ENCODE measurements at places on chromosomes 5 and 9.

DNA sequence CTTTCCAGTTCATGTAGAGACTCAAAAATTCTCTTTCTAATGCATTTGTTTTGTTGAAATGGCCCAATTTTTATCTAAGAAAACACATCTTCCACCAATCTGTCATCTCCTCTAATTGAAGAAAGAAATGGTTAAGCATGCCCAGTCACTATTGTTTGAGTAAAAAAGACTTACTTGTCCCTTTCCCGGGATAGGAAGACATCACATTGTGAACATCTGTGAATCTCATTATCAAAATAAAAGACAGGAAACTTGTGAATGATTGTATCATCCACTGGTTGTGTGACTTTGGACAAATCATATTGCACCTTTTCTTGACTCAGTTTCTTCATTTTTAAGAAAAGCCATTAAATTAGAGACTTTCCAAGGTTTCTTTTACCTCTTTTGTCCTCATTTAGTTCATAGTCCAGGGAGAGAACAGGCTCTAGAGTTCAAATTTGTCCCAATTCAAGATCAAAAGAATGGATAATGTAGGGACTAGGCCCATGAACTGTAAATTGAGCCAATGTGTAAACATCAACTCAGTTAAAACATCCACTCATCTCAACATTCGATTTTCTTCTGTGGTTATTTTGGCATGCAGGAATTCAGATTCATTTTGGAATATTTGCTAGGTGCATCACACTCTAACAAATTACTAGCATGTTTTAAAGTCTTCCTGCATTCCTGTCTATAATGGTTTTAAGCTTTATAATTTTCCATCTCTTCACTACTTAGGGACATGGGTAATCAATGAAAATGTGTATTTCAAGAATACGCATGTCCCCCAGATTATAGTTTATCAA, 838.0 kb upstream of the WWC1 start:
- no peaks in the 10 kb centered on the region for H3K36me3 ChIP-seq
- H3K27me3 ChIP-seq = no peaks in the 10 kb centered on the region
- H3K4me3 ChIP-seq = no peak overlapping the region
- H3K4me1 ChIP-seq = no peaks in the 10 kb centered on the region

DNA sequence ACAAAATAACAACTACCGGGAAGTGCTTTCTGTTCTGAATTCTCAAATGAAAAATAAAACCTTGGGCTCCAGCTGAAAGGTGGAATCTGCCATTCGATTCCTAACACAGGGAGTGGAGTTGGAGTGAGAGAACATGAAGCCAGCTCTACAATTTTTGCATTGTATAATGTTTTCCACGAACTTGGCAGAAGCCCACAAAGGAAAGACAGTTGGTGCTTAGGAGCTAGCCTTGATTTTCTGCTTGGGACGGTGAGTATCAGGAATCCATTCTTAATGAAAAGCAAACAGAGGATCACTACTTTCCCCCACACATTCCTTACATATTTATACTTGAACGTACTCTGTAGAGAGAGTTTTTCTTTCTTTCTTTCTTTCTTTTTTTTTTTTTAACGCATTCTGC, 74.2 kb upstream of the FBXL7 start:
- no peaks in the 10 kb centered on the region for H3K36me3 ChIP-seq
- no peak for DNase-seq
- H3K27me3 ChIP-seq = no peaks in the 10 kb centered on the region
- H3K4me1 ChIP-seq = no peaks in the 10 kb centered on the region

DNA sequence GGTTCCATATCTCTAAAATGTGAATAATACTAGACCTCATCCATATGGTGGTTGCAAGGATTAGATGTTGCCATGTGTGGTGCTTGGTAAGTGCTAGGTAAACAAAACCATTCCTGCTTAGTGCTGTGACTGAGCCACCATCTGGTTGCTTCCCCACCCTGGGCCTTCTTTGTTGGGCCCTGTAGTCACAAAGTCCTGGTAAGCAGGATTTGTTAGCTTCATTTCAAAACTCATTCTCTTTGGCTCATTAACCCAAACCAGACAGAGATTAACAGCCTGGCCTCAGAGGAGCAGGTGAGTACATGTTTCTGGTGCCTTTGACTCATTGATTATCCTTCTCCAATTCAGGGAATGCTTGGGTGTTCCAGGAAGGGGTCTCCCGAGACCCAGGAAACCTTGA, 240.2 kb downstream of the ARHGAP26 start:
- DNase-seq = no peak
- no peaks in the 10 kb centered on the region for H3K36me3 ChIP-seq
- no peaks in the 10 kb centered on the region for H3K27me3 ChIP-seq
- no peak overlapping the region for H3K4me3 ChIP-seq
- H3K27ac ChIP-seq = peak overlapping the region; percentile 91

GRCh38 chr9:106731910-106732309, 131.1 kb upstream of the ZNF462 start:
- no peaks in the 10 kb centered on the region for H3K36me3 ChIP-seq
- H3K27me3 ChIP-seq = no peaks in the 10 kb centered on the region
- no peak for DNase-seq

- H3K27me3 ChIP-seq = no peaks in the 10 kb centered on the region
- no peak overlapping the region for H3K27ac ChIP-seq
- H3K4me1 ChIP-seq = peaks cover 10% of the 10 kb centered on the region
- peaks cover 4% of the 10 kb centered on the region for H3K36me3 ChIP-seq
- H3K4me3 ChIP-seq = no peak overlapping the region
Measured at GRCh38 chr9:123894822-123895221, 35.1 kb downstream of the DENND1A start.

DNA sequence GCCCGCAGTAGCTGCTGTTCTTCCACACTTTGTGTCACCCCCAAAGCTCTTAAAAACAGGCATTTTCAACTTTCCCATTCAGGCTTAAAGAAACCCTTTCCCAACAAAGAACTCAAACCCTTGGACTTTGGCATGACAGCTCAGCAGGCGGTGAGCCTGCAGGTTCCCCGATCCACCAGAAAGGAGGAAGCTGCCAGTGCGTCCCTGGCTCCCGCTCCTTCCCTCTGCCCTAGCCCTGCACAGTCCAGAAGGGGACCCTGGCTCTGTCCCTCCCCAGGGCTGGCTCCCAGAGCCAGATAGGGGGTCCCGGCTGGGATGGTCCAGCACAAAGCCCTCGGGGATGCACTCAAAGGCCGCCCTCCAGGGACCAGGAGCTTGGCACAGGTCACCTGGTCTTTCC, 9.6 kb downstream of the SLC9A3 start:
- peaks cover 11% of the 10 kb centered on the region for H3K27me3 ChIP-seq
- no peak for DNase-seq
- no peak overlapping the region for H3K4me3 ChIP-seq
- H3K27ac ChIP-seq = no peak overlapping the region
- peaks cover 3% of the 10 kb centered on the region for H3K36me3 ChIP-seq

- peak; percentile 48 for DNase-seq
- peak overlapping the region; percentile 70 for H3K4me3 ChIP-seq
- H3K27ac ChIP-seq = peak overlapping the region; percentile 96
Measured at GRCh38 chr9:98074115-98074990, 17.8 kb downstream of the NANS start.

DNA sequence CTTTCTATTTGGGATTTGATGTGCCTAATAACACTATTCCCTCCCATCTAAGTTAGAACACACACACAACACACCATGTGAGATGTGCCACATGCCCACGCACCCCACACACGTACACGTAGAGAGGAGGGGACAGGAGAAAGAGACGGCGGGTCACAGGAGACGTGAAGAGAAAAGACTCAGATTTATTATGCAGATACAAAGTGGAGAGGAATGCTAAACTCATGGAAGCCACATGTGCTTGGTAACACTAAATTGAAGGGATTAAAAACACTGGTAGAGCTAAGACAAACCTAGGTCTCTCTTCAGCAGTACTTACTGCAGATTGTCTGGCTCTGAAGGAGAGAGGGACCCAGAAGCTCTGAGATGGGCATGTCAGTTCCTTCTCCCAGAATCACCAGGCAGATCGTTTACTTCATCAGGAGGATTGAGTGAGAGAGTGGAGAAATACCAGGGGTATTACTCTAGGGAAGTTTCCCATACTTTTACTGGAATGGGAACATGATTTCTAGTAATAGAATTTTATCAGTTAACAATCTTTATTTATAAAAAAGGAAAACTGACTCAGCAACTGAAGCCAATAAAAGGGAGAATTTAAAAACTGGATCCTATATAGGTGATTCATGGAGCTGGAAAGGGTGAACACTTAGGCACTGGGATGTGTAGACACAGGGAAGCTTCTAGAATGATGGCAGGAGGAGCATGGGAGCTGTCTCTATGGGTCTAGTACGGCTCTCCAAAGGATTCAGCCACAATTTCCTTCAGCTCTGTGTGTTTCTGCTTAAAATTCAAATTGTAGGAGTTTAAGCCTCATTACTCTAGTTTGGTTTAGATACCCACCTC, 139.4 kb downstream of the MACIR start:
- no peaks in the 10 kb centered on the region for H3K4me1 ChIP-seq
- H3K27me3 ChIP-seq = peaks cover 48% of the 10 kb centered on the region
- DNase-seq = no peak
- no peak overlapping the region for H3K4me3 ChIP-seq
- H3K36me3 ChIP-seq = no peaks in the 10 kb centered on the region

DNA sequence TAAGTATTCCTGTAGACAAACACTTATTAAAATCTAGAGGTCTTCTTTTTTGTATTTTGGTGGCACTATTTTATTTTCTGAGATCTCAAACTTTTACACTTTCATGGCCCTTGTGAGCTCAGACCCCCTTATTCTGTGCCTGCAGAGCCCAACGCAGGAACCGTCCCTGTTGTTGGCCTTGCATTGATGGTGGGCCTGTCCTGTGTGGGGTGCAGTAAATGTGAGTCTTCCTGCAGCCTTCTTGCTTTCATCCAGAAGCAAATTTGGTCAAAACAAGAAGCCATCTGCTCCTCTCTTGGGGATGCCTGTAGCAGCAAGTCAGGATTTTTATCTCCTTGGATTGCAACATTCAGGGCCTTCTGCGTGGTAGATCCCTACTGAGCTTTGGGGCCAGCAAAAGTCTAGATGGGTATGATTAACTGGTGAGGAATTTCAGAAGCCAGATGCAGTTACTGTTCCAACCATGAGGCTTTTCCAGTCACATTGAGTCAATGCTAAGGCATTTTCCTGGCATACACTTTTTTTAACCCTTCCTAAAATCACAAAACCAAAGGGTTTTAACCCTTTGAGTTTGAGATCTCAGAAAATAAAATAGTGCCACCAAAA, 31.7 kb downstream of the BASP1 start:
- DNase-seq = no peak
- H3K4me1 ChIP-seq = no peaks in the 10 kb centered on the region
- no peak overlapping the region for H3K27ac ChIP-seq
- H3K27me3 ChIP-seq = no peaks in the 10 kb centered on the region
- no peak overlapping the region for H3K4me3 ChIP-seq

DNA sequence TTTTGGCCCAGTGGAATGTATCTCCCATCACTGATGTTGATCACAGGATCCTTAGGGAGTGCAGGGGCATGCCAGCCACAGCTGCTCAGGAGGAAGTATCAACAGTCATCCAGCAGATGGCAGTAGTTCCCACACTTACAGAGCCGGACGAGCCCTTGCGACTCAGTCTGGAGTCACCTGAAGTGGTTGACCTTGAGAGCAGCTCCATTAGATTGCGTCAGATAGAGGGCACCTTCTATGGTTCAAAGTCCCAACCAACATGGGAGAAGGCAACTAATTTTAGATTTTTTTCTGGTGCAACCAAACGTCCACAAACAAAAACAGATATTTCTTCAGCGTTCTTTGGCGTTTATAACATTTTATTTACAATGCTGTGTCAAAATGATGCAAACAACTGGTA, 124.5 kb downstream of the EGFLAM start:
- peaks cover 42% of the 10 kb centered on the region for H3K27me3 ChIP-seq
- peak overlapping the region; percentile 34 for H3K27ac ChIP-seq
- no peak for DNase-seq
- H3K36me3 ChIP-seq = peaks cover 3% of the 10 kb centered on the region
- no peak overlapping the region for H3K4me3 ChIP-seq
- peaks cover 4% of the 10 kb centered on the region for H3K4me1 ChIP-seq

- peaks cover 47% of the 10 kb centered on the region for H3K4me1 ChIP-seq
- H3K4me3 ChIP-seq = no peak overlapping the region
- no peak overlapping the region for H3K27ac ChIP-seq
Measured at GRCh38 chr9:5999443-6000101, 15.9 kb downstream of the RANBP6 start.

- no peak overlapping the region for H3K27ac ChIP-seq
- no peaks in the 10 kb centered on the region for H3K27me3 ChIP-seq
- no peak for DNase-seq
- no peaks in the 10 kb centered on the region for H3K4me1 ChIP-seq
Measured at GRCh38 chr9:5044160-5044559, 59.1 kb downstream of the JAK2 start.

- peak overlapping the region; percentile 85 for H3K4me3 ChIP-seq
- H3K4me1 ChIP-seq = peaks cover 81% of the 10 kb centered on the region
- no peaks in the 10 kb centered on the region for H3K27me3 ChIP-seq
- peaks cover 3% of the 10 kb centered on the region for H3K36me3 ChIP-seq
Measured at GRCh38 chr5:132462856-132463745, 27.5 kb downstream of the IRF1 start.

DNA sequence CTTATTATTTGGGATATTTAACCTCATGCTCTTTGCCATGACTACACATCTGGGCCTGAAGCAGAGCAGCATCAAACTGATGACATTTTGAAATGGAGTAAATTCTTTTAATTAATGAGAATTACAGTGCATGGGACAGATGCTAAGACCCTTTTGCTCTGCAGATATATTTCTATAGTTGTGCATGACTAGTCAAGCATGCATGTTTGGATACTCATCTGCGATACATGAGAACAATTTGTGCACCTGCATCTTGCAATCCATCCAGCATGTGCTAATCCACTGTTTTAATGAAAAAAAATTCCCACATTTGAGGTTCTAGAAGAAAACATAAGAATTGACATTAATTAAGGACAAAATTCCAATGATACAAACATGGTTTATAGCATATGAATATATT, 1047.6 kb upstream of the ACO1 start:
- peaks cover 4% of the 10 kb centered on the region for H3K4me1 ChIP-seq
- no peak overlapping the region for H3K4me3 ChIP-seq
- peak overlapping the region; percentile 10 for H3K27ac ChIP-seq
- H3K27me3 ChIP-seq = no peaks in the 10 kb centered on the region

DNA sequence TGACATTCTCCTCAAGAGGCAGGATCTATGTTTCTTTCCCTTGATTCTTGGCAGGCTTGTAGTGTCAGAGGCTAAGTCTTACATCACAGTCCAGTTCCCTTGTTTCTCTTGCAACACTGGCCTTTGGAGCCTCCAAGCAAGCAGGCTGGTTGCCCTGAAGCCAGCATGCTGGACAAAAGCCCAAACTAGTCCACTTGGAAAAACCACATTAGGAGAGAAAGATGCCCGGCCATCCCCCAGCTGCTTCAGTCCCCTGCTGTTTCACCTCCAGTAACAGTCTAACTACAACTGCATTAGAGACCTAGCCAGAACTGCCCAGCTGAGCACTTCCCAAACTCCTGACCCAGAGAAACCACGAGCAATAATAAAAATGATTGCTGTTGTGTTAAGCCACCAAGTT, 87.6 kb downstream of the ADAMTS6 start:
- H3K27me3 ChIP-seq = no peaks in the 10 kb centered on the region
- DNase-seq = no peak
- H3K4me3 ChIP-seq = no peak overlapping the region
- no peaks in the 10 kb centered on the region for H3K36me3 ChIP-seq
- H3K4me1 ChIP-seq = no peaks in the 10 kb centered on the region

- H3K4me1 ChIP-seq = peaks cover 6% of the 10 kb centered on the region
- H3K27me3 ChIP-seq = no peaks in the 10 kb centered on the region
- no peak for DNase-seq
Measured at GRCh38 chr9:92504881-92505280, 22.6 kb upstream of the ASPN start.

- peaks cover 50% of the 10 kb centered on the region for H3K27me3 ChIP-seq
- no peak overlapping the region for H3K27ac ChIP-seq
- H3K4me1 ChIP-seq = no peaks in the 10 kb centered on the region
- no peak overlapping the region for H3K4me3 ChIP-seq
- no peak for DNase-seq
Measured at GRCh38 chr9:98877311-98877710, 66.4 kb upstream of the COL15A1 start.
